ENCODE measurements at places on chromosomes 12 and 14. TPM values are rescaled to one million over a fixed set of nuclear protein-coding genes. Genes with fewer than 3 reads are reported as not detected.

The LTBP2 gene
- total RNA-seq = 493 TPM

The PPHLN1 gene
- total RNA-seq = 70.9 TPM

The GLS2 gene
- 0.36 TPM for total RNA-seq

The KCNJ8 gene
- total RNA-seq = 9.1 TPM

The STXBP6 gene
- 5.8 TPM for total RNA-seq

The CNOT2 gene
- 153 TPM for total RNA-seq

The GPR135 gene
- total RNA-seq = 5.1 TPM

The M6PR gene
- 162 TPM for total RNA-seq

The ASCL1 gene
- total RNA-seq = not detected

The KRT82 gene
- total RNA-seq = not detected

The CLEC4C gene
- not detected for total RNA-seq

The SVOP gene
- total RNA-seq = not detected

The CDKN3 gene
- total RNA-seq = 7.6 TPM

The MRPS35 gene
- 51.9 TPM for total RNA-seq

The ERP27 gene
- not detected for total RNA-seq

The SRRM4 gene
- not detected for total RNA-seq

The TTC7B gene
- 14.5 TPM for total RNA-seq

The PPFIA2 gene
- total RNA-seq = 3.3 TPM

The SLC25A21 gene
- 0.29 TPM for total RNA-seq

The KRT72 gene
- total RNA-seq = not detected

The CGRRF1 gene
- total RNA-seq = 15.9 TPM

The TC2N gene
- total RNA-seq = 0.29 TPM

The ACOT2 gene
- total RNA-seq = 58.3 TPM

The MYBPC1 gene
- not detected for total RNA-seq

The DDN gene
- 0.29 TPM for total RNA-seq

The C14orf132 gene
- 41.5 TPM for total RNA-seq

The TAS2R10 gene
- 1.8 TPM for total RNA-seq

The SLCO1B1 gene
- not detected for total RNA-seq

The LBHD2 gene
- not detected for total RNA-seq

The SAMD15 gene
- 6.2 TPM for total RNA-seq

The L3HYPDH gene
- total RNA-seq = 44.5 TPM

The SPIC gene
- total RNA-seq = not detected

The SMCO2 gene
- 0.88 TPM for total RNA-seq

The NANOG gene
- under 0.01 TPM for total RNA-seq

The ACRBP gene
- under 0.01 TPM for total RNA-seq

The PPM1H gene
- 13.4 TPM for total RNA-seq

The CIROP gene
- total RNA-seq = not detected

The CACNA2D4 gene
- 0.72 TPM for total RNA-seq

The KCNC2 gene
- not detected for total RNA-seq

The RNF212B gene
- total RNA-seq = not detected

The KCNA5 gene
- not detected for total RNA-seq

The DTX1 gene
- total RNA-seq = under 0.01 TPM

The GYS2 gene
- not detected for total RNA-seq

The IL31 gene
- not detected for total RNA-seq

The RTL1 gene
- total RNA-seq = not detected

The CCDC197 gene
- not detected for total RNA-seq
